ENCODE measurements at places on chromosomes 2 and 18.

DNA sequence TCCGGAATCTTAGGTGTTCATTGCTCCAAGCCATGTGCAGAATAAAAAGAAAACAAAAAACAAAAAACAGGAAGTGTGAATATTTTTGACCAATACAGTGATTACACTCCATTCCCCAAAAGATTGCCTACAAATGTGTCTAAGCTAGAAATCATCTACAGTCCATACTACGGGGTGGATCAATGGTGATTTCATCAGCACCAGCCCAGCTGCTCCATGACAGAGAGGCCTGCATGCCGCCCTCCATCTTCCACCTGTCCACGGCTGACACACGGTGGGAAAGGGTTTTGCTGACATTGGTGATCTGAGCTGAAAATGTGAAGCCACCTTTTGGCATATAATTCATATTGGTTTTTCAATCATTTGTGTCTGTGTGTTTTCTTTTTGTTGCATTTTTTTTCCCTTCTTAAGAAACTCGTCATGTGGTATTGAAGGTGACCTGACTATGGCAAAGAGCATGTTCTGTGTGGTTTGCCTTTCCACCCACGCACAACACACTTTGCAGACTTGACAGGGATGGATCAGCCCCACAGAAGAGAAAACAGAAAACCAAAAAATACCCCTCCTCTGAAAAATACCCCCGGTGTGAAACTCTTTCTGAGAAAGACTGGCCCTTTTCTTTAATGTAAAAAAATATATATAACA lies 533.1 kb downstream of the RNF144A start:
- no peak for DNase-seq

DNA sequence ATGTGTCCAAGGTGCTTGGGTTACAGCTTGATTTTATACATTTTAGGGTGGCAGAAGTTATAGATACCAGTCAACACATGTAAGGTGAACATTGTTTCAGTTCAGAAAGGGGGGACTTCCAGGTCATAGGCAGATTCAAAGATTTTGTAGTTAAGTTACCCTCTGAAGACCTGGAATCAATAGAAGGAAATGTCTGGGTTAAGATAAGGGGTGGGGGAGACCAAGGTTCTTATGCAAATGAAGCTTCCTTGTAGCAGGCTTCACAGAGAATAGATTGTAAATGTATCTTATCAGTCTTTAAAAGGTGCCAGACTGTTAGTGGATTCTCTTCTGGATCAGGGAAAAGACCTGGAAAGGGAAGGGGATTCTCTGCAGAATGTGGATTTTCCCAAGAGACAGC lies 42.4 kb downstream of the BMPR2 start:
- DNase-seq, result no peak

DNA sequence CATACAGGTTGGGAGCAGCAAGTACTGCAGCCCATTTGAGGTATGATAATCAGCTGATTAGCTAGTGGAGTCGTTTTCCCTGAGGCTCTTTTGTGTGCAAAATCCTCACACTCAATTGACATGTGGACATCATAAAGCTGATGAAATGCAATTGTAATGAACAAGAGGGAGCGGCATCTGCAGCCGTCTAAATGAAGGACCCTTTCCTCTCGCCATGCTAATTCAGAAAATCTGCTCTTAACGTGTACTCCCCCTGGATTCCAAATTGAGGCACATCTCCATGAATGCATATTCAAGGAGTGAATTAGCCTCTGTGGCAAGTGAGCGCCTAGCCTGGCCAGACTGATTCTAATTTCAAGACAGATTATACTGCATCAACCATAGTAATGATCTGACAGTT lies 260.9 kb upstream of the ATP5MC3 start:
- DNase-seq, result no peak

- no peak for DNase-seq
Measured at GRCh38 chr2:96884299-96885094, 14.6 kb upstream of the SEMA4C start.

- no peak for DNase-seq
Measured at GRCh38 chr2:230324503-230324902, 2.5 kb upstream of the SP140L start.

- DNase-seq, result no peak
Measured at GRCh38 chr2:25983735-25984134, 1.4 kb upstream of the KIF3C start.

DNA sequence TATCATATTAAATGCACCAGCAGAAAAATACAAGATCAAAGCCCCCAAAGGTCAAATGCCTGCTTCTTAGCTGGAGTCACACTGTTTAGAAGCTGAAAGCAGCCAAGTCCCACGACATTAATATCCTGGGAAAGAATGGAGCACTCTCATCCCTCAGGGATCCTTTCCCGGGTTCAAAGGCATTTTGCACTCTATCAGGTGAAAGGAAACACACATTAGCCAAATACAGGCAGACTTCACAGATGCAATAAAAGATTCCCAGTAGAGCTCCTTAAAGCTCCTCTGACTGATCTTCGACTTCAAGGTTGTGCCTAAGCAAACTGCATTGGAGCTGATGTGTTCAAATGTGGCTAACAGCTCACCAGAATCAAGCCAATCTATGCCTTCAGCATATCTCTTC lies 158.4 kb downstream of the RNF152 start:
- no peak for DNase-seq

DNA sequence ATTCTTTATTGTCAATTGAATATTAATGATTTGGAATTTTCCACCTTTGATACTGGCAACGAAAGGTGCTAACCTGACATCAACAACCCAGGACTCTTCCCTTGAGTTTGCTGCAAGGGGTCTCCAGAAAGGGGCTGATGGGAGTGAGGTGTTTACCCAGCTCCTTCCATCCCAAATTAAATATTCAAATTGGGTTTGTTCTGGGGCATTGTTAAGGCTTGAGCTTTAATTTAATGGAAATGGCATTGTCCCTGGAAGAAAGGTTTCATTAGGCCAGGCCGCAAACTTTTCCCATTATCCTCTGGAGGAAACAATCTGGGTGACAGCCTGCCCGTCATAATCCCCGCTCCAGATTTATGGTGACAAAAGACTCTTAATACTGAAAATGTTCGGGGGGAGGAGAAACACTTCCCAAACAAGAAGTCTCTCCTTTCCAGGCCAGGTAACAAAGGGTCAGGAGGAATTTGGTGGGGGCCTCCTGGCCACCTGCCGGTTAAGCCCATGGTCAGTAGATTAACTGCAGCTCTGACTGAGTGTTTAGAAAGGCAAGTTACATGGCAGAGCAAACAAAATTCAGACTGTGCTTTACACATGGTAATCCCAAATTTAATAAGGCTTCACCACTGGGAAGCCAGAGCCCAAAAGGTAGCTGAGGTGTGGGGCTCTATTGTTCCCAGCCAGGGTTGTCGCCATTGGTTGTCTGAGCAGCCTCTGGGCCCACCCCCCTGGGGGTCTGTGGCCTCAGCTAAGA lies 151.4 kb upstream of the SIX3 start:
- no peak for DNase-seq

DNA sequence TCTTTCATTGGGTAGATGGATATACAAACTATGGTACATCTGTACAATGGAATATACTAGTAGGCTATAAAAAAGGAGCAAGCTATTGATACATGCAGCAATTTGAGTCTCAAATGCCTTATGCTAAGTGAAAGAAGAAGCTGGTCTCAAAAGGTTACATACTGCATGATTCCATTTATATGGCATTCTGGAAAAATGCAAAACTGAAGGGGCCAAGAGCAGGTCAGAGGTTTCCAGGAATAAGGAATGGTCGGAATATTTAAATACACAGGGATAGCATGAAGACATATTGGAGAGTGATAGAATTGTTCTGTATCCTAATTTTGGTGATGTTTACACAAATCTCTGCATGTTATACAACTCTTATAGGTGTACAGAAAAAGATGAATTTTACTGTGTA lies 85.8 kb downstream of the BABAM2 start:
- DNase-seq, result no peak

DNA sequence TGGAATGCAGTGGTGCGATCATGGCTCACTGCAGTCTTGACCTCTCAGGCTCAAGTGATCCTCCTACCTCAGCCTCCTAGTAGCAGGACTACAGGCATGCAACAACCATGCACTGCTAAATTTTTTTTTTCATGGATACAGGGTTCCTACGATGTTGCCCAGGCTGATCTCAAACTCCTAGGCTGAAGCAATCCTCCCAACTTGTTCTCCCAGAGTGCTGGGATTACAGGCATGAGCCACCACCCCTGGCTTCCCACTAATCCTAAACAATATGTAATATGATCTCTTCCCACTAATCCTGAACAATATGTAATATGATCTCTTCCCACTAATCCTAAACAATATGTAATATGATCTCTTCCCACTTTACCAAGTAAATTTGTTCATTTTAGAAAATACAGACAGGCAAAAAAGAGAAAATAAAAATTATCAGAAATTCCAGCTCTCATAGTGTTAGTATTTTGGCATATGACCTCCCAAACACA lies 33.7 kb upstream of the C18orf32 start:
- DNase-seq, result no peak

DNA sequence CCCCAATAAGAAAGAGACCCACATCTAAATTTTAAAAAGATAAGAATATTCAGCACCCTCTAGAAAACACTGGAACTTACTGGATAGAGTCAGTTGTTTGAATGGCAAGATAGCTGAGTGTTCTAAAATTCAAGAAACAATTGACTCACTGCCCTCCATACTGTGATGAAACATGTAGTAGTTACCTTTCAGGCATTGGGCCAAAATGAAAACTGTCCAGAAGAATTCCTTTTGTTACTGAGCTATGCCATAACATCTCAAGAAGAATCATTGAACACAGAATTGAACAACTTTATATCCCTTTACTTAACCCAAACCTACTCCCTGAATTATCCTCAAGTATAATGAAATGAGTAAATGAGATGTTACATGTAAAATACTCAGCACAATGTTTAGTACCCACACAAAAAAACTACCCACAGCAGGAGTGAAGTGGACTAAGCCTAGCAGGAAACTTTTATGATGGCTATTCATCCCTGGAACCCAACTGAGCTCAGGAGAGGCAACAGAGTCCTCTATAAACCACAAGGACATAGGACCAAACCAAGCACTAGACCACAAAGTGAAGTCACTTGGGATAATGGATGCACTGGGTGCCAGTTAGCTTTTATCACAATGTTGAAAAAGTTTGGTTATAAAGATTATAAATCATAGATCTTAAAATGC lies 32.7 kb downstream of the RBM43 start:
- DNase-seq, result no peak

DNA sequence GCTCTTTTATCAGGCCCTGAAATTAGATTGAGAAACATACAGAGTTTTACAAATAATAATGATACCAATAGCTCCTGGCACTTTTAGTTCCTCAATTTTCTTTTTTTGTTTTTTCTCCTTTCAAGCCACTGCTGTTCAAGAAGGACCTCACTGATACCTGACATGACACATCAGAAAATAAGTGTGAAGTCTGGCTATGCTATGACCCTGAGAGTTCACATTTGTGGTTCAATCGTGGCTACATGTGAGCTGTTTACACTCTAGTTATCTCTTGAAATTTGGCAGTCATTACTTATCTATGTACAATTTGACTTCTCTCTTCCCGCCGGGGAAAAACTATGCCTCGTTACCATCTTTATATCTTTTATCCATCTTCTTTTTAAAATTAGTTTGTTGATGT lies 686.5 kb downstream of the EPHA4 start:
- DNase-seq, result no peak

- DNase-seq, result no peak
Measured at GRCh38 chr18:39190508-39190907, 1624.9 kb upstream of the CELF4 start.

DNA sequence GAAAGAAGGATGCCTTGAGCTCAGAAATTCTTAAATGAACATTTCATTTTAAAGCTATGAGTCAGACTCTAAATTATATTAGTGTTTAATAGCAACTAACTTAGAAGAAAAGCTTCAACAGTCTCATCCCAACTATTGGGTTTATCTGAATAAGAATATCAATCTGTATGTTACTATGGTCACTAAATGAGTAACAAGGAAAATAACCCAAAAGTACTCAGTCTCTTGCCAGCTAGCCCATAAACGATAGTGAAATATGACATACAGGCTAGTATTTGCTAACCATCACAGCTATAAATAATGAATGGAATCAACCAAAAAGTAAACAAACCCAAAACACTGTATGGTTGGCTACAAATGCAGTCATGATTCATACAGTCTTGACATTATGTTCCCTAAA lies 174.9 kb downstream of the RAB3GAP1 start:
- DNase-seq, result no peak
